Activated T-cell treated with anti-CD3 and anti-CD28 coated beads for 48 hours (primary cell): ENCODE measurements at places on chromosomes 11 and 22.

DNA sequence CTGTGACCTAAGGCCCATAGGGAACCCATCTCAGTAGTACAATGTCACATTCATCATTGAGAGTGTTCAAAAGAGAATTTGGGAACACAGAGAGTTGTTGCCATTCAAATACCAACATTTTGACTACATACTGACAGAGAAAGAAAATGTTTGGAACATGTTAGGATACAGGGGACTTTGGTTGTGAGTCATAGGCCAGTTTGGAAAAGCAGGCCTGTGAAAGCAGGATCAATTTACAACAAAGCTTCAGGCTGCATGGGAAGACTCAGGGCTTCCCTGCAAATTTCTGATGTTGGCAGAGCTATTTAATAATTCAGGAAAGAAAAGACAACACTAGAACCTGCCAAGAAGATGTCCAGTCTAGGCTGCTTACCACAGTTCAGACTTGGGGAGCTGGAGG is 374 bp downstream of the NLRP10 start:
- DNase-seq: no peak

GRCh38 chr11:85643191-85643614 is 4.6 kb upstream of the TMEM126A start:
- no peak for DNase-seq

DNA sequence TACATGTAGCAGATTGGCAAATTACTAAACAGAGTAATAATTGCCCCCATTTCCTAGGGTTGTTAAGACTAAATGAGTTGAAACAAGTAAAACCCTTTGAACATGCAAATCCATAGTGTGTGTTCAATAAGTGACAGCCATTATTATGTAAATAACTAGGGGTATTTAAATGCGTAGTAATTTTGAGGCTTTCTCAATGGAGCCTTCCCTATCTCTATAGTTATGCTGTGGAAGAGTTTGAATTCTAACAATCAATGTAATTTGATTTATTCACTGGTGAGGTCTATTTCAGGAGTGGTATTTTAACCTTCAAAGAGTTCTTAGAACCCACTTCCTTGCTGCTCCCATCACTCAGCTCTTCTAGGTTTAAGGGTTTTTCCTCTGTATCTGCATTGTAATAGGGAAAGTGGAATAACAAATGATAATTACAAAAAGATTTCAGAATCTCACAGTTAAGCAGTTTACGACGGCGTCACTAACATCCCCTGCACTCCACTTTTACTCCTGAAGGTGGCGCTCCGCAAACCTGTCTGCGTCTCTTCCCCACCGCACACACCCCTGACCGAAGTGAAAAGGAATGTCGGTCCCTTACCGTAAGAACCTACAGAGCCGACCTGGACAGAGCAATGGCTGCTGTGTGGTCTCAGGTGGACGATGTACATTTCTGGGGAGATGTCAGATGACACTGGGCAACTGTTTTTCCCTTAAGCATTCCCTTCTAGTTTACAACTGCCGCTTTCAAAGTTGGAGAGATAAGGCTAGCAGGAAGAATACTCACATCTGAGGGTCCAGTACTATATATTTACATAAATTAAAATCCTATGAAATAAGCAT is 80.8 kb downstream of the ZC3H12C start:
- DNase-seq: peak; percentile 40

- DNase-seq: no peak
Observed at GRCh38 chr11:112613051-112613972, 347.9 kb upstream of the NCAM1 start.

DNA sequence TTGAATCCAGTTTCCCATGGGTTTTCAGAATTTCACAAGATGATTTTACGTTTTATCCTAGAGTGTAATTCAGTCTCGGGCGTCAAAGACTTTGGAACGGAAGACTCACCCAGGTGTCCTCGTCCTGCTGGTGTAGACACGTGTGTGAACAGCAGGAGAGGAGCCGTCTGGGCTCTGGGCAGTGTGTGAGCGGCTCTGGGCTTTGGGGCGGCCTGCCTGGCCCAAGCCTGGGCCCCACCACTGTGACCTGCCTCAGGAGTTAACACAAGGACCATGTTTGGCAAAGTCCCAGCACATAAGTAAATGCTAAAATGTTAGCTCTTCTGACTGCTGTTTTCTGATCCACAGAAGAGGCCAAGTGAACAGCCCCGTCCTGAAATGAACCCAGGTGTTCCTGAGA is 1093.3 kb downstream of the BRD1 start:
- no peak for DNase-seq

GRCh38 chr11:130299978-130300377 is 14.7 kb downstream of the ZBTB44 start:
- DNase-seq: no peak
